ENCODE measurements at places on chromosomes 2 and 18. TPM values are rescaled to one million over a fixed set of nuclear protein-coding genes. Genes with fewer than 3 reads are reported as not detected.

DNA sequence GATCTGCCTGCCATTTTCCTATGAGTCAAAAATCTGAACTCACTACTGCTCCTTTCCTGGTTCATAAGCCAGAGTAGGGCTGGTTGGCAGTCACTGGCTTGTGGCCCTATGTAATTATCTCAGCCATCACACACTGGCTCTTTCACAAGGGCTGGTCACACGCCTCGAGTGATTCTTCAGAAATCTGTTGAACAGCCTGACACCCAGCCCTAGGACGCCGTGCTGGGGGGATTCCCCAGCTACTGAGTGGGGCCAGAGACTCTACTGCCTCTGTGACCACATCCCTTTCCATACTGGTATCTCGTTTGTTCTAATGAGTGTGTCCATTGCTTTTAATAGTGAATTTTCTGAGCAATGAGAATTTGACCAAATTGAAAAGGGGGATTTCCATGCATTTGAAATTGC, 45.8 kb upstream of the RBM44 start:
- DNase-seq: no peak

- no peak for DNase-seq
Observed at GRCh38 chr2:234290671-234291070, 206.2 kb downstream of the ARL4C start.

The EN1 gene
- not detected for total RNA-seq

DNA sequence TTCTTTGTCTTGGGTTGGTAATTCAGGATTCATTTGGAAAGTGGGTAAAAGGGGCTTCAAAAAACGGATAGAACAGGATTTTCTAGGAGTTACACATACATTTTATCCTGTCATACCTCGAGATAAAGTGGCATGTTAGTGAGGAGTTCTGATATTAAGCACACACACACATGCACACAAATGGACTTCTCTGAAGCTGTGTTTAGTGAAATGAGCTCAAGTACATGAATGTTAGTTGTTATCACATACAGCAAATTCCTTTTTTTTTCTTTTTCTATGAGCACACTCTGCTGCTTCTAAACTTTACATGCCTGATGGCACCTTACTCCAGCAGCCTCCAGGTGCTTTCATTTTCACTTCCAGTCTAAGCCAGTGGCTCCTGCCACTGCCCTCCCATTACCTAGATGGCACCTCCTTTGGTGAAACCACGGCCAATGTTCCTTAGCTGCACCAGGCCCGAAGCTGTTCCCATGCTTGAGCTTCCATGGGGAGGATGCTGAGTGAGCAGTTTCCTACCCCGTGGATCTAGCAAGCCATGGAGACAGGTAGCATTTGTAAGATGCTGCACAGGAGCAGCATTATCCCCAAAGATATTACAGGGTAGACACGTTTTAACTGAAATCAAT, 49.7 kb downstream of the STAT1 start:
- no peak for DNase-seq

The SKOR2 gene
- not detected for total RNA-seq

DNA sequence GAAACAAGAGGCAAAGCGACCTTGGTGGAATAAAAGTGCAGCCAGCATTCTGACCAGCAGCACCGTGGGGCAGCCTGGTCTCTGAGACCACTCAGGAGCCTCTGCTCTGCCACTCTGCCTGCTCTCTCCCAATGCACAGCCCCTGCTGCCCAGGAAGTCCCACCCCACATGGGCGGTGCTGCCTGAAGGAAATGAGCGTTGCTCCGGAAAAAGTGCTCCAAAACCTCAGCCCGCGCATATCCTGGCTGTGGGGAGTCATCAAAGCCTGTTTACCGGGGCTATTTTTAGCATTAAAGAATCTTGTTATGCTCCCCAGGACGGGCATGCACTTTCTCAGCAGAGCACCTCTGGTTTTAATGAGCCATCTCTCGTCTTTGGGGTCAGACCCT, 54.5 kb downstream of the EPAS1 start:
- peak; percentile 71 for DNase-seq

- no peak for DNase-seq
Observed at GRCh38 chr2:159177957-159178356, 108.5 kb downstream of the WDSUB1 start.

- DNase-seq: no peak
Observed at GRCh38 chr2:199163613-199164458, 293.9 kb downstream of the SATB2 start.

GRCh38 chr18:55641486-55641885, 53.5 kb upstream of the TCF4 start:
- no peak for DNase-seq

DNA sequence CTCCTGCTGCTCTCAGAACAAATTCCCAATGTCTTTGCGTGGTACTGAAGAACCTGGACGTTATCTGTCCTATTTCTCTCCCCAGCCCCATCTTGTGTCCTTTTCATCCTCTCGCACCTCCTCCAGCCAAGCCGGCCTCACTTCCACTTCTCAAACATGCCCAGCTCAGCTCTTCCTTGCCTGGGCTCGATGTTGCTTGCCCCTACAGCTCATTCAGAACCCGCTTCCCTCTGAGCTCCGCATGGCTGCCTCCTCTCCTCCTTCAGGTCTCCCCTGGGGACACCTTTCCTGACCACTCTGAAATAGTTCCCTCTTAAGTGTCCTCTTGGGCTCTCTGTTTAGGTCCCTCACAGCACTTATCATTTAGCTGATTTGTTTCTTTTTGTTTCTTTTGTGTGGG, 6.7 kb upstream of the SMARCAL1 start:
- no peak for DNase-seq

The DSC2 gene
- total RNA-seq: 0.64 TPM

DNA sequence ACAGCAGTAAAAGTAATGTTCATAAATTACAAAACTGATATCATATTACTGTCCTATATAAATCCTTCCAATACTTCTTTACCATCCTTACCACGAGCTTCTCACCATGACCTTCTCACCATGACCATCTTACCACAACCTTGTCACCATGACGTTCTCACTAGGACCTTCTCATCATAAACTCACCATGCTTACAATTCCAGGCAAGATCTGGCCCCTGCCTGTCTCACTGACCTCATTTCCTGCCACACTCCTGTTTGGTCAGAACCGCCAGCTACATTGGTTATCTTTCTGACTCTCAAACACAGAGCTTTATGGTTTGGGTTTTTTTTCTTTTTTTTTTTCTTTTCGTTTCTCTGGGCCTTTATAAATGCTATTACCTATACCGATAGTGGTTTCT, 827.6 kb downstream of the RNF144A start:
- no peak for DNase-seq

The SPOPL gene
- total RNA-seq: 7.9 TPM

- no peak for DNase-seq
Observed at GRCh38 chr2:170076189-170076588, 101.8 kb upstream of the MYO3B start.

DNA sequence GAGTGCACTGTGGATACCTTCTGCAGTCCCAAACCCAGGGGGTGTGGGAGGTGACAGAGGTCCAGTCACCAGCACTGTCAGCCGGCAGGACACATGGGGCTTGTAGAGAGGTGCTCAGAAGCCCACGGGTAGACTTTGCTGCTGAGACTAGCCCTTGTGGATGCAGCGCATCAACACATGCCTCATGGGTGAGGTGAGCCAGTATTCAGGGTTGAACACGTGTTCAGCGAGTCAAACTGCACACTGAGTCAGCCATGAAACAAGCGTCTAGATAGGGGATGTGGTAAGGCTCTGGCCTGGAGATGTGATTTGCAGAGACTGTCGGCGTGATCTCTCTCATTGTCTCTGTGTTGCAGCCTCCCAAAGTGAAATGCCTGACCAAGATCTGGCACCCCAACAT, 35.8 kb upstream of the SCLY start:
- no peak for DNase-seq

GRCh38 chr18:35495536-35496314, 2.0 kb downstream of the INO80C start:
- no peak for DNase-seq

The POTEC gene
- not detected for total RNA-seq

GRCh38 chr2:1718339-1719220, 25.7 kb downstream of the PXDN start:
- no peak for DNase-seq

DNA sequence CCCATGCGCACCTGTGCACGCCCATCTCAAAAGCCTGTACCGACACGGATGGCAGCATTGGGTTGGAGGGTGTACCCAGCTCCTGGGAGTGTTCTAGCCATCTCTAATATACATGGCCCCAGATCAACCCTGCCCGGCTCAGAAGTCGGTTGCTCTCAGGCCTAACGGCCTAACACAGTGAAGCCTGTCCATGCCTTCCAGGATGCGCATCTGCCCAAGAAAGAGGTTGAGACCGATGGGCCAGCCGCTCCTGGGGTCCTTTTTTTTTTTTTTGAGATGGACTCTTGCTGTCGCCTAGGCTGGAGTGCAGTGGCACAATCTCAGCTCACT, 32.1 kb downstream of the PDIA6 start:
- no peak for DNase-seq

- no peak for DNase-seq
Observed at GRCh38 chr2:12890481-12890991, 173.8 kb downstream of the TRIB2 start.

The UGT1A8 gene
- not detected for total RNA-seq

- DNase-seq: no peak
Observed at GRCh38 chr2:37000318-37000717, 34.0 kb upstream of the STRN start.

GRCh38 chr2:32495139-32495538, 132.7 kb upstream of the TTC27 start:
- no peak for DNase-seq

The ITSN2 gene
- 38.1 TPM for total RNA-seq

The PECR gene
- 6.5 TPM for total RNA-seq

GRCh38 chr18:61831071-61831470, 61.7 kb downstream of the RNF152 start:
- peak; percentile 75 for DNase-seq

The NPAS2 gene
- 15.8 TPM for total RNA-seq

DNA sequence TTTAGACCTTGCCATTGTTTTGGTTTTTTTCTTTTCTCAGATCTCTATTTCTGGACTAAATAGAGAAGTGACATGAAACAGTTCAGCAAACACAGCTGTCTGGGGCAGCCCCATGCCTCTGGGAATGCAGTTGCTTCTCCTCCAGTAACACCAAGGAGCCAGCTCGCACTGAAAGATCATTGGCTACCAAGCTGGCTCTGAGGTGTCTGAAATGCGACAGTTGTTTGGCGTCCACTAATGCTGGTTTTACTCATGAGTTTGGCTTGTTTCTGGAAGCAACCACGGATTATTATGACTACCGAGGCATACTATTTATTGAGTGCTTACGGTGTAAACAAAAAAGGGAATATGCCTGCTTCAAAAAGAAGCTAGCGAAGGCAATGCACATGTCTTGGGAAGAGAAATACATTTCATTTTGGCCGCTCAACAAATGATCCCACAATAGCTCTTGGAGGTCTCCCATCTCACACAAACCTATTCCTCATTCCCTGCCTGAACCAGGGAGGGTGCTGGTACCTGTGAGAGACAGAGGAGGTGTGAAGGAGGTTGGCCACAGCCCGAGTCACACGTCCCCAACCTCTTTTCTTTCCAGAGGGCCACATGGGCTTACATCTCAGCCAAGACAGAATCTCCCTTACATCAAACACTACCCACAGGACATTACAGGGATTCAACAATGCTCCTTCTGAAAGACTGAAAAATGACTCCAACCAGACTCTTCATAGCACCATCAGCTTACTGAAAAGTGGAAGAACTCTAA, 37.5 kb upstream of the NEB start:
- no peak for DNase-seq

DNA sequence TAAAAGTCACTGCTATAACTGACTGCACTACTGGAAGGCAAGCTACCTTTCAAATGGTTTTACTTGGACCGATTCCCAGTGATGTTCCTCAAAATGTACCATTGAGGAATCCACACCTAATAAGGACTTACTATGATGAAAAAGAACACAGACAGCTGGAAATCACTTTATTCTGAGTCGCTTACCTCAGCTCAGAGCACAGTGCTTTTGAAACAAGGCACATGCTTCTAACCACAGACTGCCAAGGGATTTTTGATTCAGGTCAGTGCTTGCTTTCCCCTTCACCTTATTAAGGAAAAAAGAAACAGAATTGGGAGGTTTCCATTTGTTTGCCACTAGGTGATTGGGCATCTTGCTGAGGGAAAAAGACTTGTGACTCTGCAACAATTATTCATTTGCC, 707.5 kb upstream of the FSHR start:
- DNase-seq: no peak

DNA sequence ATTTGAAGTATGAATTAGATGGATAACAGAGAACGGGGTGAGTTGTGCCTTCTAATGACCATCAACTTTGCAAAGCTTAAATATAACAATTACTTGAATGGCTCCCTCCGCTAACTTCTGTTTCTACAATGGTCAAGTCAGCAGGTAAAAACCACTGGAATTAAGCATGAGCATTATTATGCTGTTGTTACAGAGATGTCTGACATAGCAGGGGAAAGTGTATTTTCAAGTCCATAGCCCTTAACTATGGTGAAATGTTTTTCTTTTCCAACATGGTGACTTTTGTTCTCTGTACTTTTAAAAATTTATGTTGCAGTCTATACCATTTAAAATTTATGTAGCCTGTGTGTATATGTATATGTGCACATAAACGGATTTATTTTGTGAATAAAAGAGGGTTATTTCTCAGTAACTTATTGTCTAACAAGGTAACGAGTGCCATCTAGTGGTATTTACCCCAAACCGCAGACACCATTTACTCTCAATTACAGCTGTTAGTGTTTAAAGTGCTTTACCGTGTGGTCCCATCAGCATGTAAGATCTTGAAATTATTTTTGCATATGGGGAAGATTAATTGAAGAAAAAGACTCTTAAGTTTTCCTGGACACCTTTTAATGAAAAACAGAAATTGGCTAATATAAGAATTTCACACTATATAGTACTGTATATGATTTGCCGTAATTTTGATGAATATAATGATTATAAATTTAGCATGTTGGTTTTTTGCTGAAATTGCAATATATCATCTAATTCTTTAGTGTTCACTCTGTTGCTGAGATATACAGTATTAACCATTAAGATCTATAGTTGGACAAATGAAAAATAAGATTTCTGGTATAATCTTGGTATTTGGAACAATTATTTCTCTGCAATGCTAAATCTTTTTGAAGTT, 78.2 kb downstream of the UBE2E3 start:
- DNase-seq: no peak
